ENCODE measurements at places on chromosomes 16 and 17.

DNA sequence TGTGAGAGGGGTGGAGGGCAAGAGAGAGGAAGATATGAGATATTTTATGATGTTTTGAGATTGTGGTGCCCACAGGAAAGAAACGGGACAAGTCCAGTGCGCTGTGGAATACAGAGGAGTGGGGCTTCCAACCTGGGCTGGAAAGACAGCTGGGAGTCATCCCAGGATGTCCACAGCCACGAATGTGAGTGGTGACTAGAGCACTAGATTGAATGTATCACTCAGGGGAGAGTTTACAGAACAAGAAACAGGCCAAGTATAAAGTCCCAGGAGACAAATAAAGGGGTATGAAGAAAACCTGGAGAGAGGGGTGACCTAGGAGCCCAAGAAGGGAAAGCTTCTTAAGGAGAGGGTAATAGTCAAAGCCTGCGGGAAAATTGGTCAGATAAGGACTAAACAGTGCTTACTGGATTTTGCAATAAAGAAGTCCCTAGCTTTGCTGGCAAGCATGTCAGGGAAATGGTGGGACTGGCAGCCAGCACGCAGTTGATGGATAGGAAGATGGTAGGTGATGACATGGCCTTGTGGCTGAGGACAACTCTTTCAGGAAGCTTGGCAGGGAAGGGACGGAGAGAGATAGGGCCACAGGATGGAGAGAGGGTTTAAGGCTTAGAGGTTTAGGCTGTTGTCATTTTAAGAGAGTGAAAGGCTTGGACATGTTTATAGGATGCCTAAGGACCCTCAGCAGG, 114.5 kb downstream of the AXIN2 start:
- no peak for DNase-seq

DNA sequence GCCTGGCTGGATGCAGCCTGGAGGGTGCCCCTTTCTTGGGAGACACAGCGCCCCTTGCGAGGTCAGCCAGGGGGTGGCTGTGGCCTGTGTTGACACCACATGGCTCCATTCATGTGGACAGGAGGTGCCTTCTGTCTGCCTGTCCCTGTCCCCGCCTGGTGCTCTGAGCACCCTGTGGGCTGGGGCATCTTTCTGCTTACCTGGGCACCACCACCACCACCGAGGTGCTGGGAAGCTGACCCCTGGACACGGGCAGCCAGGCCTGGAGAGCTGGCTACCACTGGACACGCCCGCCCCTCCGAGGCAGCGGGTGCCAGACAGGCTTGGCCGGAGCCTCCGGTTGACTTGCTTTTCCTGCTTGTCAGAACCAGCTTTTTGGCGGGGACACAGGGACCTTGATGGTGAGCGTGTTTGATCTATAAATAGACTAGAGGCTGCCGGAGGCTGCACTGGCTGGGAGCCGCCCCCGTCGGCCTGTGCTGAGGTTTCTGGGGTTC, 121.3 kb upstream of the GSE1 start:
- DNase-seq, result no peak

- peak; percentile 47 for DNase-seq
Measured at GRCh38 chr16:726438-727290, at the start of the genes CCDC78 and HAGHL. Gene CCDC78 (minus strand): TSS chr16:726443. CDS start chr16:726367, 76 bp downstream. Gene HAGHL (plus strand): TSS chr16:727106. CDS start chr16:727510, 404 bp downstream.

GRCh38 chr16:56600398-56600999, 7.9 kb upstream of the MT2A start:
- DNase-seq, result peak; percentile 14

GRCh38 chr16:399340-400019, 2.2 kb upstream of the DECR2 start:
- DNase-seq, result no peak

- no peak for DNase-seq
Measured at GRCh38 chr17:47203984-47204721, 5.0 kb upstream of the MYL4 start.

DNA sequence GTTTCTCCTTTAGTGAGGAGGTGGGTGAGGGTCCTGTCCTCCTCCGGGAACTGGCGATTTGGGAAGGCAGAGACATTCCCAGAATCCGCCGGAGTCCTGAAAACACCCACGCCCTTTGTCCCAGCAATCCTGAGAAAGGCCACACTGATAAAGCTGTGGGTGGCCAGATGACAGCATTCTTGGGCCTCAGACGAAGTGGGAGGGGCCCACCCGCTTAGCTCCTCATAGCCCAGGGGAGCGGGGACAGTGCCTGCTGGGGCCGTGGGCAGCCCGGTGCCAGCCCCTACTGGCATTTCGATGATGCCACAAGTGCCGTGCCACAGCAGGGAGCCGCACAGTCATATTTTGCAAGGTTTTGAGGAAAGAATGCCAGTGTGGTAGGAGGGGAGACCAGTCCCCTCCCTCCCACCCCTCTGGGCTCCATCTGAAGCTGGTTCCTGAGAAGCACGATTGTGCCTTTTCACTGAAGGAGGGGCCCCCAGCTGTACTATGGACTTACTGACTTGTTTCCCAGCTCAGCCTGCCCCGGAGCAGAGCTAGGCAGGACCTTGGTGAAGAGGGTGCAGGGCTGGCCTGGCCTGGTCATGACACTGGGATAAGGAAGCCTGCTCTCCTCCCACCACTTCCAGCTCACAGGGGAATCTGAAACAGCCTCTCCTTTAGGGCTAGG, 20.9 kb upstream of the MPRIP start:
- no peak for DNase-seq

DNA sequence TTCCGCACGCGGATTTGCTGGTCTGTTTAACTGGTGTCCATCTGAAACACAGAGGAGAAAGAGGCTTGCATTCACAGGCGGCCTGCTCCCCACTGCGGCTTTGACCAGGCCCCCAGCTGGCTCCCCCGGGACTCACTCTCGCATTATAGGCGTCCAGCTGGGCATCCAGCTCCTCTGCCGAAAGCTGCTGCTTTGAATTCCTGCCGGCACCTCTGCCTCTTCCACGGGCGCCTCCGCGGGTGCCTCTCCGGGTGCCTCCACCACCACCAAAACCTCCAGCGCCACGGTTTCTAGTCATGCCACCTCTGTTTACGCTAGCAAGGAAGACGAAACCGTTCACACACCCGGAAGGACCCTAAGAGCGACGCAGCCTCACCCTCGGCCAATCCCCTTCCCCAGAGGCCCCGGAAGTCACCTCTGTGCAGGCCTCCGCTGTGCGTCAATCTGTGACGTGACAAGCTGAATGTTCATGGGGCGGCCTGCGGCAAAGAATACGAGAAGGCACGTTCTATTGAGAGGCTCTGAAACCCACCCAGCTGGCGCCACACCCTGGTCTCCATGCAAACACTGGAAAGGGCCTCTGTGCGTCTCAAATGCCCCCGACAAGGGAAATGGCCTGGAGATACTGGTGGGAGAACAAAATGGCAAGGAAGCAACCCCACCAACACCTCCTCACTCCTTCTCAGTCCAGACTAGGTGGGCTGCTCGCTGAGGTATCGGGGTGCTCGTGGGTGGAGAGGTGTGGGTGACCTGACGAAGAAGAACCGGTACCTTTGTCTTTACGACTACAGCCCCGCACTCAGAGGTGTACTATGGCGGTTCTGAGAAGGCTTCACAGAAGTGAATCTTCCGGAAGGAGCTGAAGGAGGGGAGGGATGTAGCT, 3.0 kb downstream of the ALYREF start:
- no peak for DNase-seq

DNA sequence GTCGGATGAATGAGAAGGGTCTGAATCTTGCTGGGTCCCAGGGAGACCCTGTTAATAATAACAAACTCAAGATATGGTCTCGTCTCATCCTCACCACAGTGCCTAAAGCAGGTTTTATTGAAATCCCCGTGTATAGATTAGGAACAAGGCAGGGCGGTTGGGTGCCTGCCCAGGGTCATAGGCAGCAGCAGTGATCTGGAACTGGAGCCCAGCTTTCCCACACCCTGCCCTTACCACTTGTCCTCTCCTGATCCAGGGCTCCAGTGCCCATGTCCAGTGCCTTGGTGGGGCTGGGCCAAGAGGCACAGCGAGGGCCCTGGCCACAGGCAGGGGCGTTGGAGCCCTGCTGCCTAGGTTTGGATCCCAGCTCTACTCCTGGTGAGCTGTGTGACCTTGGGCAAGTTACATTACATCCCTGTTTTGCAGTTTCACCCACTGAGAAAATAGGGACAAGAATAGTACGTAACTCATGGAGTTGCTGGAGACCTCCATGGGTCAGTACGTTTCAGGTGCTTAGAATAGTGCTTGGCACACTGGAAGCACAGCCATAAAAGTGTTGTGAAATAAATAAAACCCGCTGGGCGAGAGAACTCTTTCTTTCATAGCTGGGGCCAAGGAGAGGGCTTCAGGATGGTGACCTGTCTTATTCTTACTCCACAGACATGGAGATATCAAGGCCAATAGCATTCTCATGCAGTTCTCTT, 13.9 kb downstream of the SOCS3 start:
- DNase-seq, result no peak

- no peak for DNase-seq
Measured at GRCh38 chr16:9874219-9874618, 308.0 kb downstream of the GRIN2A start.

DNA sequence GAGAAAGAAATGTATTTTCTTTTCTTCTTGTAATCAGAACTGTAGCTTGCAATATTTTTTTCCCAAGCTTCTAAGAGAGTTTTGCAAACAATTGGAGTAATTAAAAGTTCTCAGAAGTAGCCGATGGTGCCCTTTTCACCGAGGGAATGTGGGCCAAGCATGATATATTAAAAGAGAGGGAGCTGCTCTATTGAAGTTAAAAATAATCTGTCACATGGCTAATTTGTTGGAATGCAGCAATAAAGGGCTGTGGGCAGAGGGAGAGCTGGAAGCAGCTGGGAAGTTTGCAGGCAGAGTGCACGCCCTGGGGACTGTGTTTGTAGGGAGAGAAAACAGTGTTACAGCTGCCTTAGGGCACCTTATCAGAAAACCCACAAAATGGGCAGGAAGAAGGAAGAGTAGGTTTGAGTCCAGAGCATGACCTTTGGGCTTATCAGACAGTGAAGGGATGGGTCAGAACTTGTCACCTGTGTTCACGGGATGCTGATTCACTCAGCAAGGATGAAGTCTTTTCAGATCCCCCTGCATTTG, 18.5 kb upstream of the TERF2 start:
- no peak for DNase-seq

- peak; percentile 42 for DNase-seq
Measured at GRCh38 chr16:3458852-3459361, 15.4 kb downstream of the NAA60 start.

DNA sequence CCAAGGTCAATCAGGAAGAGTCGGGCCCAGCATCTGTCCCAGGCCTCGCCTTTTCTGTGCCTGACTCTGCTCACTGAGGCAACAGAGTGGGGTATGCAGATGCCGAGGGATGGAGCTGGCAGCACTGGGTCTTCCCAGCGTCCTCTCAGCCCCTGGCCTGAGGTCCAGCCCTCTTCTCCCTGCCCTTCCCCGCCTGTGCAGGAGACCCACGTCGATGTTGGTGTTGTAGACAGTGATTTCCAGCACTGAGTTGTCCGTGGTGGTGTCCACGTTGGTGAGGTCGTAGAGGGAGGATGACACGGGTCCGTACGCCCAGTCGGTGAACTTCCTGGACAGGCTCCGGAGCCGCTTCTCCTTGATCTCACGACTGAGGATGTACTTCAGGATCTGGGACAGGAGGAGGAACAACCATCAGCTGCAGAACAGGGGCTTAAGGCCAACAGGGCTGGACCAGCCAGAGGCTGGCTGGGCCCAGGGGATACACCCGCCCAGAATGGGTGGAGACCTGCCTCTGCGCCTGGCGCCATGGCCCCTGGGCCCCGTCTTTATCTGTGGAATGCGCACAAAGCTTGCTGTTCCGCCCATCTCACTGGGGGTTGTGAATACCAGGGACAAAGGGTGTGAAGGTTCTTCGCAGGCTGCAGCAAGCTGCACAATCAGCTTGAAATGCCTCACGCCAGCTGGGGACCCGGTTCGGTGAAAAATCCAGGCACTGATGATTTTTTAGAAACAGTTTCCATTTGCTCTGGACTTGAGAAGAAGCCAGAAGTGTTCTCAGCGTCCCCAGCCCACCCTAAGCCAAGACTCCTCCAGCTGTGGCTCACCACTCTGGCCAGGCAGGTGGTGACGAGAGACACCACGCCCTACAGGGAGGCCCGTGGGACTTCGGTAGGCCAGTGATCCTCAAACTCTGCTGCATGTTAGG, 27.5 kb downstream of the TRPV3 start:
- DNase-seq, result peak; percentile 0

DNA sequence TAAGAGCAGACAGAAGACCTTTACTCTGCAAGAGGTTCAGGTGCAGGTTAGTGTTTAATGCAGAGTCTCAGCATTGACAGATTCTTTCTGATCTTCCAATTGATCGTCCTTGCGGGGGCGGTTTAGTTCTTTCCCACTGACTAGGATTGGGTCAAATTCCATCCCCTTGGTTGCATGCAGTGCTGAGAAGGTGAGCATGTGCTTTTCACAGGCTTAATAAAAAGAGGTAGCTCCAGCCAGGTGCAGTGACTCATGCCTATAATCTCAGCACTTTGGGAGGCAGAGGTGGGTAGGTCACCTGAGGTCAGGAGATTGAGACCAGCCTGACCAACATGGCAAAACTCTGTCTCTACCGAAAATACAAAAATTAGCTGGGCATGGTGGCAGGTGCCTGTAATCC, 7.5 kb upstream of the ITGAD start:
- DNase-seq, result no peak

DNA sequence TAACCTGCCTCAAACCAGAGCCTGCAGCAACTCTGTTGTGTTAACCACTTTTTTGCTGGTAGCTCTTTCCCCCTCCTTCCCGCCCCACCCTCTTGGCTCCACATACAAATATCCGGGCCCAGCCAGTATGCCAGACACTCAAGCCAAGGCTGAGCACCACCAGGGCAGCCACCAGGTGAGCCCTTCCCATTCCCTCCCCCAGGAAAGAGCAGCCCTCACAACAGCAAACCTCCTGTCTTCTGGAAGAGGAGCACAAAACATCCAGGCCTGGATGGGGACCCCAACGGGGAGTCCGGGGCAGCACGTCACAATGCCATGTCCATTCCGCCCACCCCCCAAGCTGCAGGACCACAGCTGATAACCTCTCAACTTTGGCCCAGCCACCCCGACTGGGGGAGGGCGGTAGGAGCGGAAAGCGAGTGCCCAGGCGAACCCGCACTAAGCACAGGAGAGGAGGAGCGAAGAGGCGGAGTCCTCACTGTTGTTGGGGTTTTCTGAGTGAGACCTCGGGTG, 757 bp downstream of the ORMDL3 start:
- peak; percentile 60 for DNase-seq

- DNase-seq, result no peak
Measured at GRCh38 chr17:83085526-83086198, 6.3 kb downstream of the METRNL start.

DNA sequence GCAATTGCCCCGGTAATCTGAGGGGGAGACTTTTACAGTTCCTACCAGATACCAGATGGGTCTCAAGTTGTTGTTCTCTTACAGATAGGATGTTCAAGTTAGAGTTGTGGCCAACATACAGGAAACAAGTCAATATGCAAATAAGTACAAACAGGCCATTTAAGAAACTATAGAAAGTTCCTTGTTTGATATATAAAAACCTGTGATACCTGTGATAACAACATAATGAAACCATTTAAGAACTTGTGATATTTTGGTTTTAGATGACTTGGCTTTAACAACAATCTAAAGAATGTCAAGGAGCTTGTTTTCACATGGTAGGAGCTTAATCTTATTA, 16.8 kb downstream of the CDR2 start:
- no peak for DNase-seq

Data from NCI-H1417 (cell line).